ENCODE measurements at places on chromosomes 5 and 9.

DNA sequence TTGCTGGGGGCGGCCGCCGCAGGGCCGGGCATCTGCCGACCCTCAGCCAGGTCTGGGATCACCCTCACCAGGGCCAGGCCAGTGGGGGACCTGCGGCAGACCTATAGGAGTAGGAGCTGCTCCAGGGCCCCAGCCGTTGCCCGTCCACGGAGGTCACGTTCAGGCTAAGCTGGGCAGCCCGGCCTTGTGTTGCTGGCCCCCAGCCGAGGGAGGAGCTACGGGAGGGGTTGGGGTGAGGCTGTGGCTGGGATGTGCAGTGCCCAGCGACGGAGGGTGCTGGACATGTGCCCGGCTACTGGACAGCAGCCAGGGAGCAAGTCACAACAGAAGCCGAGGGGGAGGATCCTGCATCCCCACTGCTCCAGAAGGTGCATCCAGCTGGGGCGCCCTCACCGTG lies 39.6 kb upstream of the SLC6A19 start:
- no peak for DNase-seq

DNA sequence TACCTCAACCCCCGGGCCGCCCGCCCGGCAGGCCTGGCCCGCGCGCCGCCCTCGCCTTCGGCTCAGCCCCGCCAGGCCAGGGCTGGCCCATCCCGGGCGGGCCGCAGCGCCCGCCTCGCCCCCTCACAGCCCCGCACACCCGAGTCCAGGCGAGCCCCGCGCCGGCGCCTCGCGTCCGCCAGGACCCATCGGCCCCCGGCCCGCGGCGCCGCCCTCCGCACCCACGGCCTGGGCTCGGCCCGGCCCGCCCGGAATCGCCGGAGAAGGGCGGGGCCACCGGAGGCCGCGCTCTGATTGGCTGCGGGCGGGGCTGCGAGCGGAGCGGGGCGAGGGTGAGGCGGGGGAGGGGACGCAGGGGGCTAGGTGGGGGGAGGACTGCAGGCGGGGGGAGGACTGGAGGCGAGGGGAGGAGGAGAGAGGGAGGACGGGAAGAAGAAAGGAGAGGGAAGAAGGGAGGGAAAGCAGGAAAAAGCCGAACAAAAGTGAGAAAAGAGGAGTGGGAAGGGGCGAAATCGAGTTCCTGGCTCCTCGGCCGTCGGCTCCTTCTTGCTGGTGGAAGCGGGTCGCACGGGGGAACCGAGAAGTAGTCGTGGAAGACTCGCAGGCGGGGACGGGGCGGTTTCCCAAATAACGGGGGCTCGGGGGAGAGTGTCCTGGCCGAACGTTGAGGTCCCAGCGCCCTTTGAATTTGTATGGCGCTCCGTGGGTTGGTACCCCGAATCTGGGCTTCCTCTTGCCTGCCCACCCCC lies 472 bp upstream of the UBTD2 start:
- peak; percentile 94 for DNase-seq

GRCh38 chr9:112337547-112337946 lies 4.1 kb upstream of the PTBP3 start:
- DNase-seq: no peak

DNA sequence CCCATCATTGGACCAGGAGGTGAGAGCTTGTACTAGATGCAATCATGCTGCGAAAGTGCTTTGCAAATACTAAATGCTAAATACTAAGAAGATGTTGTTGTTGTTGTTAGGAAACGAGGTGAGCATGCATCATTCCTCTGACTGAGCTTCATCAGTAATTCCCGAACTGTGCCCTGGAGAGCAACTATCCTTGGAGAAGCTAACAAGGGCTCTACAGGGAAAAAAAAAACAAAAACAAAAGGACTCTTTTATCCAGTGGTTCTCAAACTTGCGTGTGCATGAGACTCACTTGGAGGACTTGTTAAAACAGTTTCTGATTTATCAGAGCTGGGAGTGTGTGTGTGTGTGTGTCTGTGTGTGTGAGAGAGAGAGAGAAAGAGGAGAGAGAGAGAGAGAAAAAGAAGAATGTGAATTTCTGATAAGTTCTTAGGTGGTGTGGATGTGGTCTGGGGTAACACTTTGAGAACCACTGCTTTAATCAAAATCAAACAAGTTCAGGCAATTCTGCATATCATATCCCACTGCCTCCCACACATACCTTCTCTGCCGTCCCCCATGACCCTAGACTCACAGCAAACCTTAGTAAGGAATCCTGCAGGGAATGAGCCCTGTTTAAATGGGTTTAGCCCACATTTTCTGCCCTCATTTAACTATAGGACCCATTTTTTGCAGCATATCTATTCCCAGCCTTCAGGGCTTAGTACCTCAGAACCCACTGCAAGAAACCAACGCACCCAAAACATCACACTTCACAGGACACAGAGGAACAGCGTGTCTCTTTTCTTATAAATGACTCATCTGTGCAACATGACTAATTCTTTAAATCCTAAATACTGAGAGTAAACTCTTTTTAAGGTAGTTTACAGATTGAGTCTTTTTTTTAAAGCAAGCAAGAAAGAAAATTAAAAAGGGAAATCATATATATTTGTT lies 48.9 kb downstream of the PDE6A start:
- DNase-seq: no peak

DNA sequence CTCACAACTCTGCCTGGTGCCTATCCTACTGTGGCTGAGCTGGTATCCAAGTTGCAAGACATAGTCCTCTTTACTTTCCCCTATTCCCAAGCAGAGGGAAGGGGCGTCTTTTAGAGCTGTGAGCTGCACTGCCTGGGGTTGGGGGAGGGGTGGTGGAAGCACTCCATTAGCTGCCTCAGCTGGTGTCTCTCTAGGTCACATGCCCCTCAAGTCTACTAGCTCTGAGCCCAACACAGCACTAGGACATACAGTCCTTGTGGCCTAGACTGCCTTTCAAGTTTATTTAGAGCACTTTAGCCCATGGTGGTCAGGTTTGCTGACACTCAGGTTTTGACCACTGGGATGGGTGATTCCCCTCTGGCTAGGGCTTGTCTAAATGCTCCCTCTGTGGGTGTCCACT lies 54.7 kb downstream of the SREK1 start:
- no peak for DNase-seq

- DNase-seq: peak; percentile 57
Measured at GRCh38 chr9:34993502-34994259, 4.1 kb downstream of the DNAJB5 start.

DNA sequence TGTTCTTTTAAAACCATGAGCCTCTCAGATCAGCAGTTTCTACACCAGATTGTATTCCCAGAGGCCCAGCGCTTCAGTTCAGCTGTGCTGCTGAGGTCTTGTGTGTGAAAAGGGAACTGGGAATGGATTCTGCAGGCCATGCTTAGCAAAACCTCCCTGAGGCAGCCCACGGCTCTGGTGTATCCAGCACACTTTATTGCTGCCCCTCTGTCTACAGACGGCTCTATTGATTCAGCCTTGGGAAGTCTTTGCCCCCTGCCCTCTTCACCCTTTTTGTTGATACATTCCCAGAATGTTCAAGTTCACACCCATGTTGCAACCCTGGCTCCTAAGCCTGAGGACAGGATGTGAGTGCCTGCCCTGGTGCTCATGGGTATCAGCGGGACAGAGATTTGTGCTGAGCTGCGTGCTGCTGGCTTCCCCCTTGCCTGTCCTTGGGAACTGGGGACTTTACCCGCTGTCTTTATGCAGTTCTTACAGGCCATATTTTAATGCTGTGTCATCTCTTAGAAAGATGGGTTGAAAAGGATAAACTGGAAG lies 37.3 kb downstream of the ARHGAP26 start:
- DNase-seq: no peak
